ENCODE measurements at places on chromosomes 11 and 22.

GRCh38 chr11:127993788-127994187, 593.6 kb downstream of the ETS1 start:
- no peak for DNase-seq

DNA sequence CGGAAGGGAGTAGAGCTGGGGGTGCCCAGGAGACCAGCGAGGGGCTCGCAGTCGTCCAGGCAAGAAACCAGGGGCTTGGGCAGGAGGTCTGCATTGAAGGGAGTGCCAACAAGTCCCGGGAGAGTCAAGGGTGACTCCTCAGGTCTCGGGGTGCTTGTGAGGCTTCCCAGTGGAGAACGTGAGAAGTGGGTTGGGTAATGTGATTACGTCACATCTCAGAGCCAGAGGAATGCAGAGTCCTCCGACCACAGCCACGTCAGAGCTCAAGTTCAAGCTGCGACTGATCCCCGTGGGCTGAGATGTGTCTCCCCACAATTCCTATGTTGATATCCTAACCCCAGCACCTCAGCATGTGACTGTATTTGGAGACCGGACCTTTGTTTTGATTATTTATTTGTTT, 89.7 kb upstream of the SHANK2 start:
- no peak for DNase-seq

DNA sequence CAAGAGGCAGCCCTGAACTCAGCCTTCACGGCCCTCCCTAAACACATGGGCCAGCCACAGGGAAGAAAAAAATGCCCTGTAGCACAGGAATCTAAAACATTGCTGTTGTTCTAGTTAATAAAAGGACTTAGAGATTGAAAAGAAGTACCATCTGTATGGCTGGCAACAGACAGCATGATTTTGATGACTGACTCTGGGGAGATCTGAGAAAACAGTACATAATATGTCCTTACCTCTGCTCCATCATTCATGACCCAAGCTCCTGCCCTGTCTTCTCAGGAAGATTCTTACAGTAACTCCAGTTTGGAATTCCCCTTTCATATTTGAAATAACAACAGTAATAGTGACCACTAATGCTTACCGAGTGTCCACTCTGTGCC, 244.2 kb downstream of the ETS1 start:
- no peak for DNase-seq

DNA sequence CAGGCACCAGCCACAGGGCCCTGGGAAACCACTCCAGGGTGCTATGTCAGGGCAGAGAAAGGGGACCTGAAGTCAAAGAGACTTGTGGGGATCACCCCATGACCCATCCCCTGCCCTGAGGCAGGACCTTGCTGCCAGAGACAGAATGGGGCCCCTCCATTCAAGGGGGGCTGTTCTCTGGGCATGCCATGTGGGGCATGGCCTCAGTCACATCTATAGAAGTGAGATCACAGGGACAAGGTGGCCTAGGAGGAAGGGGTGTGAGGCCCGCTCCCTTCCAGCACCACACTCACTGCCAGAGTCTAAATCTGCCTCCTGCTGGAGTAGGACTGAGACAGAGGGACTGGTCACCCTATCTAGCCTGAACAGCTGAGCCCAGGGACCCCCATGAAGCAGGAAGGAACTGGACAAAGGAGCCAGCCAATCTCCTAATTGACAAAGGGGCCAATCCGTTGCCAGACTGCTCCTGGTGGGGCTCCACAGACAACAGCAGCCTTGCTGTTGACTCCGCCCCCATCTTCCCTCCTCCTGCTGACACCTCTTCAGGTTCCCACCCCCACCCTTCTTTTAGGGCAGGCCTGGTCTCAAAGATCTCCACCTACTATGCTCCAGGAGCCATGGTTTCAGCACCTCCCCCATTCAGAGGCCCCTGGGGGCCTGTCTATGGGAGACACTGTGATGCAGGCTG, 26.0 kb downstream of the NEAT1 start:
- no peak for DNase-seq

- DNase-seq: no peak
Measured at GRCh38 chr22:45805413-45805812, 133.8 kb downstream of the ATXN10 start.

GRCh38 chr11:73013021-73013420, 129.1 kb downstream of the FCHSD2 start:
- DNase-seq: no peak

DNA sequence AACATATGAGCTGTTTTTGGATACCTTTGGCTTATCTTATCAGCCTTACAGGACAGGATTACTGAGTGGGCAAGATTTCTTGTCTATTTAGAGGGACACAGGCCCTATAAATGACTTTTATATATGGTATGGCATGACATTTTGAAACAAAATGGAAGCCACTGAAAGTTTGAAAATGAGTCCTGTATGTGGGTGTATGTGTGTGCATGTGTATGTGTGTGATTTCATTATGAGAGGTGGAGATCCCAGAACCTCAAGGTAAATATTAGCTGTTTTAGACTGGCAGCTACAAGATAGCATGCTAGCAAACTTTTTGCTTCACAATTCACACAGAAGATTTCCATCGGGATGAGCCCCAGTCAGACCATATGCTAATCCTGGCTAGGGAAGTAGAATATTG, 970.5 kb upstream of the CCDC90B start:
- no peak for DNase-seq

DNA sequence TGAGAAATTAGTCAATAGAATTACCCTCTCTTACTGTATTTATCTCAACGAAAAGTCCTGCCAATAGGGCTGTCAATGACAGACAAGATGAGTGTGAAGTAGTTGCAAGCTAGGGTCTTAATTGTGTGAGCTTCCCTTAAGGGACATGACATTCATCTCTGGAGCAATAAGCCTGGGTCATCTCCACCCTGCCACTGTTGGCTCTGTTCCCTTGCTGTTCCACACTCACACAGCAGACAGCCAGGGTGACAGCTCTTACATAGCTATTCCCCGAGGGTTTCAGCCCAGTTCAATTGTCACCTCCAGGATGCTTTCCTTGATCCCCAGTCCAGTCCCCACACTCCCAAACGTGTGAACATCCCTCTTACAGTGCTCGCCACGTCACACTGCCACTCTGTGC, 215.0 kb downstream of the NXPE2 start:
- no peak for DNase-seq

GRCh38 chr22:44597616-44598015, 99.6 kb upstream of the RTL6 start:
- peak; percentile 90 for DNase-seq

GRCh38 chr11:28123151-28123581, 15.0 kb downstream of the METTL15 start:
- DNase-seq: no peak

DNA sequence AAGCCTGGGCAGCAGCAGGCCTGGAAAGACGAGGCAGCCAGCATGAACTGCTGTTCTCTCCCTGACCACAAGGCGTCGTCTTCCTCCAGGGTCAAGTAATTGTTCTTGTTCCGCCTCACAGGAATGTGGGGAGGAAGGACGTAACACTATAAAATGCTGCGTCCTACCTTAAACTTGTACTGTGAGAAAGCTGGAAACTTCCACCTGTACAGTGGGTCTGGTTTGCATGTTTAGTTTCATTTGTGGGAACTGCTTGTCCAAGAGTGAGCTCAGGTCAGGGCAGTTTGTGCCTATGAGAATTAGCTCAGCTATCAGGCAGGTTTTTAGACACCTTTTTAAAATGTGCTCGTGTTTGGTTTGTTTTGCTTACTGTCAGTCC, 55.2 kb downstream of the PANX1 start:
- no peak for DNase-seq

GRCh38 chr11:20459865-20460264, 72.3 kb downstream of the PRMT3 start:
- no peak for DNase-seq

- no peak for DNase-seq
Measured at GRCh38 chr11:23711981-23712380, 784.9 kb upstream of the LUZP2 start.

GRCh38 chr22:35604621-35605368, 12.3 kb downstream of the MB start:
- DNase-seq: no peak

- no peak for DNase-seq
Measured at GRCh38 chr11:19326499-19326898, 85.8 kb upstream of the E2F8 start.

DNA sequence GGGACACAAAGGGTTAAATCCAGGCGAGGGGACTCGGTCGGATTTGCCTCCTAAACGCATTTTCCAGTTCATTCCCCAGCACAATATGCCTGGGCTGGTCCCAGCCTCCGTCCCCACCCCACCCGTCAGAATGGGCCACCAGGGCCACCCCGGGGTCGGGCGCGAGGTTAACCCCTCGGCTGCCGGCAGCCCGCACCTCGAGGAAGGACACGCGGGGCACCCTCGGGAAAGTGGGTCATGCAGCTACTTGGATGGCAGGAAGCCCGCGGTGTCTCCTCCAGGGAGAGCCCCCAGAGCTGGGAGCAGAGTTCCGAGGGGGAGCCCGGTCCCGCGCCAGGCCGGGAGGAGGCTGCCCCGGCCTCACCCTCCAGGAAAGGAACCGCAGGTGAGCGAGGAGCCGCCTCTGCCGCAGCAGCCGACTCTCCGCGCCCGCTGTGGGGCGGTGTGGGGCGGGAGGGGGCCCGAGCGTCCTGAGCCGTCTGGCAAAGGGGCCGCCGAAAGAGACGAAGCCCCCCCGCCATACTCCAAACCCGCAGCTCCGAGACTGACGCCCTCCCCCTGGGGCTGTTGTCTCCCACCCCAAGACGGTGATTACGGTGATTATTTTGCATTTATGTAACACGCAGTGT, 1.4 kb downstream of the NECTIN1 start:
- DNase-seq: no peak

- DNase-seq: no peak
Measured at GRCh38 chr22:42174062-42174461, 43.5 kb upstream of the CYP2D6 start.

GRCh38 chr22:40258501-40258915, 80.8 kb downstream of the TNRC6B start:
- no peak for DNase-seq

DNA sequence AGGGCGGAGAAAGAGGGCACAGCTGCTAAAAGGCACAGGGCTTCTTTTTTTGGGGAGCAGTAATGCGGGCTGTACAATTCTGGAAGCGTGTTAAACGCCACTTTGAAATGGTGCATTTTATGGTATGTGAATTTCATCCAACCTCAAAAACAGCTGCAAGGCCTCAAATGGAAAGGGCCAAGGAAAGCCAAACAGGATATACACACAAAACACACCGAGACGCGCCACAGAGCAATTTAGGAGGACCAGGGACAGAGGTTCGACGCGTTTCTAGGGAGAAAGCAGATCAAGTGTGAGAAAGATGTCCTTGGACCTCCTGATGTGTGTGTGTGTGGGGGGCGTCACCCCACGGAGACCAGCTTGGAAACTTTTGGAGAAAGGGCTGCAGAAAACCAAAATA, 31.1 kb downstream of the TSPAN4 start:
- no peak for DNase-seq

DNA sequence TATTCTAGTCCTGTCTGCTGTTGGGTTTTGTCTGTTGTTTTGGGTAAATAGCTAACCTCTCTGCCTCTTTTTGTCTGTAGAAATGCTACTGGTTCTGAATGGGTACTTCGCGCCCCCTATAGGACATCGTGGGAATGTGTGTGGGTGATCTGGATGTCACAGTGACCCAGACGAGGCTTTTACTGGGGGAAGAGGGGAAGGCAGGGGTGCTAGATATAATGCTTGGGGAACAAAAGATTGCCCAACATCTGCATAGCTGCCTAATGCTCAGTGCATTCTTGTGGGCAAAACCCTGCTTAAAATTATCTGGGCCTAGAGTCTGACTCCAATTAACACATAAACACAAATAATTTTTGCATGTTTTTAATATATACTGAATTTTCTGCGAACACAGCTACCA, 57.7 kb downstream of the BMAL1 start:
- peak; percentile 5 for DNase-seq

DNA sequence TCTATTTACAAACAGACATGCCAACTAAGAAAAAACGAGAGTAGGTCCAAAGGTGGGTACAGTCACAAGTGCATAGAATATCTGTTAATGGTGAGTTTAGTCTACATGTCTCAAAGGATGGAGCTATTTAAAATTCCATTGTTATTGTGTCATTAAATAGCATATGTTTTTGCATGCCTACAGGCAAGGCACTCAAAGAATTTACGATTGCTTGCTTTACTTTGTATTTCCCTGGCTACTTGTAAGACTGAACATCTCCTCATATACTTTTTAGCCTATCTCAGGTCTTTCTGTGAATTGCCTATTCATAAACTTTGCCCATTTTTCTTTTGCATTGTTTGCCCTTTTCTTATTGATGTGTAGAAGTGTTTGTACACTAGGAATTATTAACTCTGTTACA, 39.7 kb downstream of the DEUP1 start:
- DNase-seq: no peak

DNA sequence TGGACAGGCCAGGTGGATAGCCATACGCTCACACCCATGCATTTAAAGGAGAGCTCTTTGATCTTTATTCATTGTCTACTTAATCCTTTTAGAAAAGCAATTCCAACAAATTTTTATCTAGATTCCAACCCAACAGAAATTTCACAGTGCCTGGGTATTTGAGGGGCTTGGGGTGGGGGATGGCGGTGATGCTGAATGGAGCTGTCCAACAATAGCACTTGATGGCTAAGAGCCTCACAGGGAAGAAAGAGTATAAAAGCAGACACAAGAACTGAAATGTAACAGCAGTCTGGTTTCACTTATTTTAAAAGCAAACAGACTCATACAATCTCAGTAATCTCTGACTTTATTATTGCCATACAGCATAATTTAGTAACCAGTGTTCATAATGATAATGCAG, 101.8 kb upstream of the SORL1-AS1 start:
- no peak for DNase-seq

DNA sequence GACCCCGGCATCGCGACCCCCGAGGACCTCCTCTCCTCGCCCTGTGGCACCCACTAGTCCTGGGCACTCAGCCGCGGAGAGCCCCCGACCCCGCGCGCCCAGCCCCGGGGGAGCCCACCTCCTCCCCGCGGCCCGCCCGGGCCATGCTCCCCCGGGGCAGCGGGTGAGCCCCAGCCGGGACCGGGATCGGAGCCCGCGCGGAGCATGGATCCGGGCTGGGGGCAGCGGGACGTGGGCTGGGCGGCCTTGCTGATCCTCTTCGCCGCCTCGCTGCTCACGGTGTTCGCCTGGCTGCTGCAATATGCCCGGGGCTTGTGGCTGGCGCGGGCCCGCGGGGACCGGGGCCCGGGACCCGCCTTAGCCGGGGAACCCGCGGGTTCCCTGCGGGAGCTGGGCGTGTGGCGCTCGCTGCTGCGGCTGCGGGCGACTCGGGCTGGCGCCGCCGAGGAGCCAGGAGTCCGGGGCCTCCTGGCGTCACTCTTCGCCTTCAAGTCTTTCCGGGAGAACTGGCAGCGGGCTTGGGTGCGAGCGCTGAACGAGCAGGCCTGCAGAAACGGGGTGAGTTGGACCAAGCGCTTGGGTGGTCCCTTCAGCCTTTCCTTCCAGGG, 498 bp downstream of the C2CD2L start:
- DNase-seq: no peak

GRCh38 chr11:113161711-113162591, 152.4 kb upstream of the TTC12 start:
- DNase-seq: no peak

- no peak for DNase-seq
Measured at GRCh38 chr22:48827268-48827846, 1000.3 kb downstream of the BRD1 start.

- DNase-seq: no peak
Measured at GRCh38 chr11:64633555-64634159, 42.6 kb downstream of the SLC22A12 start.

All from NCI-H524 treated with DMSO at 0.1 percent for 48 hours (cell line).